Activated CD4-positive, CD25-positive, alpha-beta regulatory T cell (primary cell): ENCODE measurements at places on chromosomes 4 and X.

DNA sequence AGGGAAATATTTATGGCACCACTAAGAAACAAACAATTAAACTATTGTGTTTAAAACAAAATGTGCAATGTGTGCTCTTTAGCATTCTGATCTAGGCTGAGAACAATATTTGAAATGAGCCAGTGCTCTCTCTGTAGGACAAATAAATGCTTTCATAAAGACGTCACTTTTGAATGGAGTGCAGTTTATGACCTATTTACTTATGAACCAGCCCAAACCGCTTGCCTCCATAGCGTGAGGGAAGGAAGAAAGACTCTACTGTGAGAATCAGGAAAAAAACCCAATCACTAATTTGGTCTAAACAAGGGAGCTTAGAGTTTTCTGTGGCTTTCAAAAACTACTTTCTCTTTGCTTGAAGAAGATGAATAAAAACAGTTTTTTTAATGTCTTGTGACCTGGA is 39.4 kb downstream of the SAT1 start:
- no peak for DNase-seq

DNA sequence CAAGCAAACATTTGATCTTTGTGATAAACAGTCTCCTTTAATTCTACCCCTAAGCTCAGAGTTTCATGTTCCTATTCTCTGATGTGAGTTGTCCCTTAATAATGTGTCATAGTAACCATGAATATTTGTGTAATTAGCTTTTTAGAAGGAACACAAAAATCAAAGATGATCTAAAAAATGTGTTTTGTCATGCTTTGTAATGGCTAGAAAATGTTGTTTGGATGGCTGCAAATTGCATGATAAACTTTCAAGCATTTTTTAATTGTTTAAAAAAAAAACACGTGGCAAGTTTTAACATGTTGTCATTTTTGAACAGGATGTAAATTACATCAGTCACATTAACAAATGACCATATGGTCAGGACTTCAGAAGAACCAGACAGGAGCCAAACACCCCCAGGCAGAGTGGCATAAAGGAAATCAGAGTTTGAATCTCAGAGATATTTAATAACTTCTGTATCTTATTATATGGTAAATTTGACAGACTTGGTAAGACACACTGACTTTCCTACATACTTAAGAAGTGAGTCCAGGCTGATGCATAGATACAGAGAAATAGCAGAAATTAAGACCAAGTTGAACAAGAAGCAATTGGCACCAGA is 223.9 kb upstream of the VEGFC start:
- DNase-seq = no peak

DNA sequence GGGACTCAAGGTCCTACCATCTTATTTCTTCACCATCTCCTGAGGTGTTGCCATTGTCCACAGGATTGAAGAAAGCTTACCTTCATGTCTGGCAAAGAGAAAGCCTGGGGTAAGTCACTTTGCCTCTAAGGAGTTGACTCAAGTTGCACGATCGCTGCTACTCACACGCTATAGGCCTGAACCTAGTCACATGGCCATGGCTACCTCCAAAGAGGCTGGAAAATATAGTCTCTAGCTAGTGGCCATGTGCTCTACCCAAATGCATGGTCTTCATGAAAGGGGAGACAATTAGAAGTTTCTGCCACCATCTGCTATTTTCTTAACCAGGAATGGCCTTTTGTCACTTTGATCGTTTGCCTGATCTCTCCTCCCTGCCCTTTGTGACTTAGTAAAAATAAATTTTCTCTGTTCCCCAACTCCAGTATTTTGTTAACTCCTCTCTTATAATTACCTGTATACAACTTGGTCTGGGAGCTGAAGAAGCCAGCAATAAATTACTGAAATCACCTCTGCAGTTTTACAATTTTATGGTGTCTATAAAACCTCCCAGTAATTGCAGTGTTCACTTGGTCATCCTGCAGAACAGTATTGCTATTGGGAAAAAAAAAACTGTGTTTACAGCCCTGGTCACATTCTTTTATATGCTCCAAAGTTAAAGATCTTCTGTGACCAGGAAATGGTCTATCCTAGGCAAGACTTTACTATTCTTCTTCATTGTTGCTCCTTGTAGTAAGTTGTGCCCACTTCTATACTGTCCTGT is 126.7 kb upstream of the TSPAN5 start:
- DNase-seq = no peak

DNA sequence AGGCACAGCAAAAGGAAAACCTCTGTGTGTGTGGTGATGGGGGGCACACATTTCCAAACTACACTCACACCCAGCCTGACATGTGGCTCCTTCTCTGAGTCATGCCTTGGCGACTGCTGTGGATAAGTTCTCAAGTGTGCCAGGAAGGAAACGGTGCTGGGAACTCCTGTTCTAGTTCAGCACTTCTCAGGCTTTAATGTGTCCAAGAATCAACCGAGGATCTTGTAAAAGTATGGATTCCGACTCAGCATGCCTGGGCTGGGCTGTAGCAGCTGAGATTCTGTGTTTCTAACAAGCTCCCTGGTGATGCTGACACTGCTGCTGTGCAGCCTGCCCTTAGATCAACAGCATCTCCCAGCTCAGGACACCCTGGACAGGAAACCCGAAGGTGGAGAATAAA is 20.2 kb downstream of the CLNK start:
- no peak for DNase-seq

DNA sequence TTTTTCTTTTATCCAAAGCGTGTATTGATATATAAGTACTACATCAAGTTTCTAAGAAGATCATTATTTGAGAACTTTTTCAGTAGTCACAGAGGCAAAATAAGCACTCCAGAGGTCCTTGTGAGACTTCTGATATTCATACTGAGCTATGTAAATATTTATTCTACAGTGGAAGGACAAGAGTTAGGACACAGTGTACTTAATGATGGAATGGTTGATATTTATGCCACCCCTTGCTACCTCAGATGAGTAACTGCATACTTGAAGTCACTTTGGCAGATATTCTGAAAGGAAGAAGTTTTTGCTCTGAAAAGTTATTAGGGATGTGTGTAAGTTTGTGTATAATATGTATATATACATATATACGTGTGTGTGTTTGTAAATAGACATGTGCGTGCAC is 30.3 kb downstream of the MAGEA1 start:
- DNase-seq = no peak

DNA sequence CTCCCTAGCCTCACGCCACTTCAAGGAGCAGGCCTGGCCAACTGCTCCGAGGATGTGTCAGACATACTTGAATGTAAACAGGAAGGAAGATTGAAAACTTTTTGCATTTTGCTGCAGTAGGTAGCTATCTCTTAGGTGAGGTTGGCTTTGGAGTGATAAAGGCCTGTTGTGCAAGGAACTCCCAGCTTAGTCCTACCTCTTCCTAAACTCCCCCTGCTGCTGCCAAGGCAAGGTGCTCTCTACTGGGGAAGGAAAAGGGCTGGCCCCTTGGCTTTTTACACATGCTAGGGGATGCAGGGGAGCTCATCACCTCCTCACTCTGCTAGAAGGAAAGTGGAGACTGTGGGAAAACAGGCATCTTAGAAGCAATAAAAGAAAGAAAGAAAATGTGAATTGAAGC is 10.7 kb upstream of the BRS3 start:
- DNase-seq = no peak

- DNase-seq = no peak
Observed at GRCh38 chrX:45840411-45840950, 639.8 kb upstream of the DIPK2B start.

DNA sequence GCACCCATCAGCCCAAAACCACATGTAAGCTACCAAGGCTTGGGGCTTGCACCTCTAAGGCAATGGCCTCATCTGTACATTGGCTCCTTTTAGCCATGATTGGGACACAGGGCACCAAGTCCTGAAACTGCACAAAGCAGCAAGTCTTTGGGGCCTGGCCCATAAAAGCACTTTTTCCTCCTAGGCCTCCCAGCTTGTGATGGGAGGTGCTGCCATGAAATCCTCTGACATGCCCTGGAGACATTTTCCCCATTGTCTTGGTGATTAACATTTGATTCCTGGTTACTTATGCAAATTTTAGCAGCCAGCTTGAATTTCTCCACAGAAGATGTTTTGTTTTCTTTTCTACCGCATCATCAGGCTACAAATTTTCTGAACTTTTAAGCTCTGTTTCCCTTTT is 58.5 kb upstream of the PABPC4L start:
- no peak for DNase-seq

DNA sequence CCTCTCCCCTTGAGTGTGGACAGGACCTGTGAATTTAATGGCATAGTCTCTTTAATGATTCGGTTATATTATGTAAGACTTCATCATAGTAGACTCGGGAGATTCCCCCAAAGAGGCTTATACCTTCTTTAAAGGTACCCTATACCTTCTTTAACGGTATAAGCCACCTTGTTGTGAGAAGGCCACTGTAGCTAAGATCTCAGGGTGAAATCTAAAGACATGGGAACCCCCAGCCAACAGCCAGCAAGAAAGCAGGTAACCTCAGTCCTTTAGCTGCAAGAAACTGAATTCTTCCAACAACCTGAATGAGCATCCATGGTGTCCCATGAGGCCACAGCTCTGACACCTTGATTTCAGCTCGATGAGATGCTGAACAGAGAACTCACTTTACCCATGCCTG is 931 bp downstream of the DDX60 start:
- DNase-seq = no peak

GRCh38 chr4:166366012-166366411 is 493.0 kb downstream of the TLL1 start:
- no peak for DNase-seq

GRCh38 chr4:129334136-129334535 is 238.2 kb downstream of the C4orf33 start:
- no peak for DNase-seq

DNA sequence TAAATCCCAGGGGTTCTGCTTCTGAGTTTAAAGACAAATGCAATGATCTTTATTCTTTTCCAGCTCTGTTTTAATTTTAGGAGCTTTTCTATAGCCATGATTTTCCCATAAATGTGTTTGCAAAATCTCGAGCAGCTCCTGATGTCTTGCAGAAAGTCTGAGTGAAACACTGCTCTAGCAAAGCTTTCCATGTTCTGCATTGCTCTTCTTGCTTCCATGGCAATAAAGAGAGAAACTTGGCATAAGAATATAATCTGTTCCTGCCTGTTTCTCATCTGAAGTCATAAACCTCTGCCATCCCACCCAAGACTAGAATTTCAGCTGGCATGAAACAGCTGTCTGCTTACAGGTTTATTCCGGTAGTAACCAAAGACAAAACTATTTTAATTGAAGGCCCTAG is 254.5 kb downstream of the SPRY1 start:
- no peak for DNase-seq

DNA sequence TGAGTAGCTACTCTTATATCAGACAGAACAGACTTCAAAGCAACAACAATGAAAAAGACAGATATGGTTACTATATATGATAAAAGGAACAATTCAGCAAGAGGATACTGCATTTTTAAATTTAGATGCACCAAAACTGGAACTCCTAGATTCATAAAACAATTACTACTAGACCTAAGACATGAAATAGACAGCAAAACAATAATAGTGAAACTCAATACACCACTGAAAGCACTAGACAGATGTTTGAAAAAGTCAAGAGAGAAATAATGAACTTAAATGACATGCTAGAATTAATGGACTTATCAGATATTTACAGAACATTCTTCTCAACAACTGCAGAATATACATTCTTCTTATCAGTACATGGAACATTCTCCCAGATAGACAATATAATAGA is 99.5 kb upstream of the ITM2A start:
- DNase-seq = no peak

- DNase-seq = no peak
Observed at GRCh38 chrX:63963095-63963784, 178.2 kb upstream of the ARHGEF9 start.
